IPS DF 6.9 (cell line): ENCODE measurements at places on chromosomes 2 and 18.

- DNase-seq: no peak
These were observed 54.1 kb downstream of the CDC42EP3 start for GRCh38 chr2:37617119-37617892.

GRCh38 chr2:143779021-143779420 is 649.8 kb downstream of the ARHGAP15 start:
- no peak for DNase-seq
- H3K27me3 ChIP-seq: no peaks in the 10 kb centered on the region
- peaks cover 1% of the 10 kb centered on the region; the same call in 1 of the 2 replicates for H3K4me1 ChIP-seq
- no peaks in the 10 kb centered on the region for H3K36me3 ChIP-seq
- H3K27ac ChIP-seq: no peak overlapping the region

GRCh38 chr2:231161877-231162329 is 36.5 kb upstream of the ARMC9 start:
- H3K36me3 ChIP-seq: no peaks in the 10 kb centered on the region
- no peak overlapping the region for H3K4me3 ChIP-seq
- H3K27ac ChIP-seq: no peak overlapping the region
- no peak for DNase-seq
- no peaks in the 10 kb centered on the region for H3K27me3 ChIP-seq

DNA sequence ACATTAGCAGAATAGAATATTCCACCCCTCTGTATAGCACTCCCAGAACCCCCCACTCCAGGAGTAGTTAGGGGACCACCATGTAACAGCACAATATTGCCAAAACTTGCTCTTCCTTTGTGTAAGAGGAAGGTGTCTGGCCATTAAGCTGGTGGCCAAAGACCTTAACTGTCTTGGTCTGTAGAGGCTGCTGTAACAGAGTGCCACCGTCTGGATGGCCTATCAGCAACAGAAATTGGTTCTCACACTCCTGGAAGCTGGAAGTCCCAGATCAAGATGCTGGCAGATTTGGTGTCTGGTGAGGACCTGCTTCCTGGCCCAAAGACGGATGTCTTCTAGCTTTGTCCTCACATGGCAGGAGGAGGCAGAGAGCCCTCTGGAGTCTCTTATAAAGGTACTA is 61.6 kb upstream of the TGFA start:
- H3K27ac ChIP-seq: no peak overlapping the region
- H3K4me3 ChIP-seq: no peak overlapping the region
- no peak for DNase-seq
- H3K27me3 ChIP-seq: no peaks in the 10 kb centered on the region

- no peak overlapping the region for H3K4me3 ChIP-seq
- H3K27ac ChIP-seq: no peak overlapping the region
- no peaks in the 10 kb centered on the region for H3K27me3 ChIP-seq
- H3K4me1 ChIP-seq: no peaks in the 10 kb centered on the region
These were observed 51.5 kb downstream of the TWIST2 start for GRCh38 chr2:238899386-238899785.

GRCh38 chr2:239600001-239600593 is 199.3 kb upstream of the HDAC4 start:
- H3K4me1 ChIP-seq: no peaks in the 10 kb centered on the region
- H3K36me3 ChIP-seq: no peaks in the 10 kb centered on the region
- H3K27ac ChIP-seq: no peak overlapping the region

DNA sequence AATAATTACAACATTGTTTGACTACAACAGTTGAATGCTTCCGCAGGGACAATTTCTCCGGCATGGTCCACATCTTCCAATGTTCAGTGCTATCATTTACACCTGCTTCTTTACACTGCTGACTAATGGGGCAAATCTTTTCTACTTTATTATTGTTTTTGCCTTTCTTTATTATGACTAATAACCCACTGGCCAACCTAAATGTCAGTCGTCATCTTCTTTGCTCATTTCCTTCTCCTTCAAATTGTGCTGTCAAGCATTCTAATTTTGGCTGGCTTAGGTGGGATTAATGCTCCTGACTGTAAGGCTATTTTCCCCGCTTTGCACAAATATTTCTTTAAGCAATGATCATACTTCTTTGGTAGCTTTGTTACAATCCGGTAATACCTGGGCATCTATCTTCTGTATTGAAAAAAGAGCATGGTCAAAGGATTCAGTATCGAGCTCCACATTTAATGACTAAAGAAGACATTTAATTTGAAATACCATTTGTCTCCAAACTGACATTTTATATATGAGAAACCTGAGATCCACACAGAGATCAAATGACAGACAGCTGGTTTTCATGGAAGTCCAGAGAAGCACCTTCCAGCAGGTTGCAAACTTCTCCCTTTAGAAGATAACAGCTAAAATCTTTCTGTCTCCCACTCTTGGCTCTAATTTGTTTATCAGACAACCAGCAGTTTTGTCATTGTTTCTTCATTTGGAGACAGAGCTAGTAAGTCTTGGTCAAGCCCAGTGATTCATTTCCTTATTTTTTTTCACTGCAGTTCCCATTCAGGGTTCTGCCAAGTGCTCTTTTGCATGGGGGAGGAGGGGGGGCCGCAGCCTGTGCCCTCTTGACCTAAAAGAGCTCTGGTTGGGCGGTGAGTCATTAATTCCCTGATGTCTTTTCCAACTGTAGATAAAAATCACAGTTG is 132.9 kb downstream of the SOCS6 start:
- H3K27me3 ChIP-seq: no peaks in the 10 kb centered on the region
- no peak overlapping the region for H3K4me3 ChIP-seq
- no peak for DNase-seq

- H3K4me1 ChIP-seq: no peaks in the 10 kb centered on the region
- no peaks in the 10 kb centered on the region for H3K36me3 ChIP-seq
- H3K4me3 ChIP-seq: no peak overlapping the region
These were observed 86.3 kb upstream of the FSHR start for GRCh38 chr2:49240608-49241007.

DNA sequence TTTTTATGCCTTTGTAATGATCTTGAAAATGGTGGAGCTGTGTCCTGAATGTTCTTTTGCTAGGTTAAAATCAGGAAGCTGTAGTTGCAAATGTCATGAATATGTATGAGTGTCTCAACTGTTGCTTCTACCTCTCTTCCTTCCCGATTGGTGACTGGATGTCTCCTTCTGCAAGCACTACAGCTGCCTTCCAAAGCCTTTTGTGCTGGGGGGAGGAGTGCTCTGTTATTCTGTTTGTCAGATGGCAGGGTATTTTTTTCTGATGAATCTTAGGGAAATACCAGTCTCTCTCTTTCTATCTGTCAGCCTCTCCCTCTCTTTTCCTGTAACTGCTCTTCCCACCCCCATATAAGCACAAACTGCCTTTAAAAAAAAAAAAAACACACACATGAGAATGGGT is 1396.3 kb upstream of the CELF4 start:
- peak; percentile 4 for DNase-seq
- H3K36me3 ChIP-seq: no peaks in the 10 kb centered on the region
- H3K27ac ChIP-seq: no peak overlapping the region
- H3K4me3 ChIP-seq: no peak overlapping the region

GRCh38 chr2:234684466-234684865 is 187.6 kb upstream of the ARL4C start:
- H3K27ac ChIP-seq: no peak overlapping the region
- no peaks in the 10 kb centered on the region for H3K36me3 ChIP-seq
- no peaks in the 10 kb centered on the region for H3K27me3 ChIP-seq
- H3K4me1 ChIP-seq: peaks cover 9% of the 10 kb centered on the region
- no peak overlapping the region for H3K4me3 ChIP-seq

GRCh38 chr2:38509314-38509946 is 93.3 kb downstream of the HNRNPLL start:
- DNase-seq: no peak
- H3K27me3 ChIP-seq: no peaks in the 10 kb centered on the region
- no peaks in the 10 kb centered on the region for H3K4me1 ChIP-seq
- H3K27ac ChIP-seq: no peak overlapping the region

DNA sequence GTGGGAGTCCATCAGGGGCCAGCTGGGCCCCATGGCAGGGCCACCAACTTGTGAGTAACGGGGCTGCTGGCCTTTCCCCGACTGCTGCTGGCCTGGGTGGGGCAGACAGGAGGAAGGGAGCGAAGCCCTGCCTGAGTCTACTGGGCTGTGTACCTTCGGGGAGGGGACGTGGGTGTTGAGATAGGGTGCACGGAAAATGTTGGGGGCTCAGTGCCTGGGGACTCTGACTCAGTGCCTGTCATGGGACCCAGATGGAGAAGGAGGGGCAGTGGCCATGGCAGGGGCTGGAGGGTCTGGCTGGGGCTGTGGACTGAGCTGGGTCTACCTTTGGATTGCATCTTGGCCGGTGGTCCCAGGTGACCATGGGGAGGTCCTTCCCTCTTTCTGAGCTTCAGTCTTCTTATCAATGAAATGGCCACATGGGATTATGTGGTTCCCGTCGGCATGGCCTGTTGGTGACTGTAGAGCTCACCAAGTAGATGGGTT is 4.0 kb downstream of the SLC4A3 start:
- H3K4me1 ChIP-seq: peaks cover 6% of the 10 kb centered on the region
- no peak overlapping the region for H3K4me3 ChIP-seq
- H3K27ac ChIP-seq: no peak overlapping the region
- no peak for DNase-seq

DNA sequence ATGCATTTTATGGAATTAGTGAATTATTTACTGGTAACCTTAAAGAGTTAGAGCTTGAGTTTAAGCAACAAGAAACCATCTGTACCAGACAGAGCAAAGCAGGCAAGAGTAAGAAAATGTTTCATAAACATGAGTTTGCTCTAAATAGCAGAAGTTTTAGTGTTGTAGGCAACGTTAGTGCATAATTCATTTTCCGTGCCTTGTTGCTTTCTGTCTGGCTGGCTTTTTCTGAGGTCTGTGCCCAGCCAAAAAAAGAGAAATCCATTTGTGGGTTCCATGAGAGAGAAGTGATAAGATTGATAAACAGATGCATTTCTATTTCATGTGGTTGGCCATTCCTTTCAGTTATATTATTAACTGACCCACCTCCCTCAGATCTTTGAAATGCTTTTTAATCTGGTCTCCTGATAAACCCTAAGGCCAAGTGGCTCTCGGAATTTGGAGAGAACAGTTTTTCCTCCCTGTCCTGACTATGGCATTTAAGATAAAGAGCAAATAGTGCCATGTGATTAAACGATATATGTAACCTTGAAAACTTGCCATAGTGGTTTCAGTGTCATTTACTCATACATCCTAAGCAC is 139.5 kb upstream of the LMAN1 start:
- 0 out of 2 replicates have a peak, but pooled peaks cover 1% of the 10 kb centered on the region for H3K4me1 ChIP-seq
- no peak overlapping the region for H3K4me3 ChIP-seq
- no peak for DNase-seq
- H3K27me3 ChIP-seq: no peaks in the 10 kb centered on the region
- H3K36me3 ChIP-seq: no peaks in the 10 kb centered on the region

GRCh38 chr2:119486196-119486827 is 38.0 kb downstream of the SCTR start:
- H3K36me3 ChIP-seq: no peaks in the 10 kb centered on the region
- H3K4me3 ChIP-seq: no peak overlapping the region
- no peak overlapping the region for H3K27ac ChIP-seq

DNA sequence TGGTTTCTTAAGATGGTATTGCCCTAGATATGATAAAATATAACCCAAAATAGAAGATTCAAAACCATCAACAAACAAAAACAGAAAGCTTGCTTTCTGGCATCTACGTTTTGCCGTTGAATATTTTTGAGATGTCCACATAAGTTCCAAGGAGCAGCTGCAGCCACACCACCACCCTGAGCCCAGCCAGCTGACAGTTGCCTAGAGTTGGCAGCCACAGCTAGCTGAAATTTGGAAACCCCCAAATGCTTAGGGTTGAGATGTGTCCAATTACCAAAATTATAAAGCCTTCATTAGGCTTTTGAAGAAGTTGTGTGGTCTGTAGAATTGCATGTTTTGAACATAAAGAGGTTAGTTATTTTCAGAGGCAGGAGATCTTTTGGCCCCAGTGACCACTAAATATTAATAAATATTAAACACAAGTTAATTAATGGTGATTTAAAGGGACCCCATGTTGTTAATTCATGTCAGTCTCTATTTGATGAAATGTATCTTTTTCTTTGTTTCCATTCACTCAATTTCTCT is 118.1 kb upstream of the DTNA start:
- no peak overlapping the region for H3K4me3 ChIP-seq
- H3K36me3 ChIP-seq: no peaks in the 10 kb centered on the region
- H3K4me1 ChIP-seq: peaks cover 1% of the 10 kb centered on the region; the same call in 1 of the 2 replicates
- DNase-seq: no peak

DNA sequence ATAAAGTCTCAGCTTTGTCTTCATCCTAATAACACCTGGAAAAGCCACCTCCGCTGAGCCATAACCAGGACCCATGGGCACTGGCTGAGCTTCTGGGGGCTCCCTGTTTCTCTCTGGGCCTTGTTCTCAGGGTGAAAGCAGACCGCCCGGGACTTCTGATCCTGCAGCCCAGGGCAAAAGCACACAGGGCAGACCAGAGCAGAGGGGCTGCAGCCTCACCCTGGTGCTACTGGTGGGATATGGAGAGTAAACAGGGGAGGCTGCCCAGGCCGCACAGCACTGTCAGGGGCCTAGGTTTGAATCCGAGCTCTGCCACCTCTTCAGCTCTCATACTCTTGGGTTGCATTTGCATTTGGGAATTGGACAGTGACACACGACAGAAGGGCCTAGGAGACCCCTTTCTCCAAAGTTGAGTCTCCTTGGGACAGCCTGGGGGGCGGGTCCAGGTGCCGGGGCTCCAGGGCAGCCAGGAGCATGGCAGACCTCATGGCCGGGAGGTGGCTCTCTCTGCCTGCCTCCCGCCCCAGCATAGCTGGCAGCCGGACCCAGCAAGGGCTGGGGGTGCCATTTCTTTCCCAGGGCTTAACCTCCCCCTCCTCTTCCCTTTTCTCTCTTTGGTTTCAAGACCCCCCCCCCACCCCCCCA is 164.9 kb downstream of the INHBB start:
- H3K4me1 ChIP-seq: no peaks in the 10 kb centered on the region
- DNase-seq: no peak
- no peaks in the 10 kb centered on the region for H3K36me3 ChIP-seq
- H3K27me3 ChIP-seq: no peaks in the 10 kb centered on the region; the same call in 1 of the 2 replicates
- no peak overlapping the region for H3K27ac ChIP-seq

GRCh38 chr2:109342256-109342850 is 213.3 kb downstream of the SH3RF3 start:
- no peak for DNase-seq
- H3K4me3 ChIP-seq: no peak overlapping the region
- no peak overlapping the region for H3K27ac ChIP-seq

DNA sequence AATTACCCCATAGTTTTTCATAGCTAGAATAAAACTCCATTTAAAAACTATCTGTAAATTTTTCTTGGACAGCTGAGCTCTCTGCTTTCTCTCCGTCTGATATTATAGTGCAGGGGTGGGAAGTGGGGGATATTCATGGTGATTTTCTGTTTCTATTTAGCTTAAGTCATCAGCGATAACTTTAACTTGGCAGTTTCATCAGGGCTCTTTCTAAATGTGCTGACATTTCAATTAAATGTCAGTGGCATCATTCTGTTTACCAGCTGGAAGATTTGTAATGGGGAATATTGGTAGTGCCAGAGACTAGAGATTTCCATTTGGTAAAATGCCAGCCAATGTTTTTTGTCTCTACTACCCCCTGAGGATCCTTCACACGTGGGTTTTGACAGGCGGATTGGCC is 53.5 kb upstream of the CAPN13 start:
- no peaks in the 10 kb centered on the region for H3K4me1 ChIP-seq
- no peak overlapping the region for H3K4me3 ChIP-seq
- no peaks in the 10 kb centered on the region for H3K36me3 ChIP-seq
- H3K27ac ChIP-seq: no peak overlapping the region
- H3K27me3 ChIP-seq: no peaks in the 10 kb centered on the region
- DNase-seq: no peak

- H3K4me1 ChIP-seq: no peaks in the 10 kb centered on the region
- no peaks in the 10 kb centered on the region for H3K27me3 ChIP-seq
- no peaks in the 10 kb centered on the region for H3K36me3 ChIP-seq
- H3K27ac ChIP-seq: no peak overlapping the region
- no peak overlapping the region for H3K4me3 ChIP-seq
- DNase-seq: no peak
These were observed 54.8 kb upstream of the LPIN2 start for GRCh38 chr18:3067722-3068121.
